ENCODE measurements at places on chromosomes 3 and 15.

GRCh38 chr3:140198242-140198641 lies 263.3 kb downstream of the CLSTN2 start:
- peak; percentile 44 for DNase-seq

DNA sequence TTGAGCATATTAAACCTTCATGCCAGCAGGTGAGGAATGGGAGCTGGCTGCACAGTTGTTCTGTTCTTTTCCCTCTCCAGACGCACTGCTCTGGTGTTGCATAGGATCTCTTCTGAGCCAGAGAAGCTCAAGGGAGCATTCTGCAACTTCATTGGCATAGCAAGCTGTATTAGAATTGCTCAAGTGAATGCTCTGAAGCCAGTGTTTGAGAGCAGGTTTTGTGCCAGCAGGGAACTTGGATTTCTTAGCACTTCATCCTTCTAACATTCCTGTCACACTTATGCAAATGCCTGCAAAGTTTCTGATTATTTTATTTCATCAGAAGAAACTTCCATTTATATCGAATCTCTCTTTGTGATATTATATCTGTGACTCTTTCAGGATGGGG lies 366.6 kb downstream of the AGBL1 start:
- DNase-seq, result no peak

DNA sequence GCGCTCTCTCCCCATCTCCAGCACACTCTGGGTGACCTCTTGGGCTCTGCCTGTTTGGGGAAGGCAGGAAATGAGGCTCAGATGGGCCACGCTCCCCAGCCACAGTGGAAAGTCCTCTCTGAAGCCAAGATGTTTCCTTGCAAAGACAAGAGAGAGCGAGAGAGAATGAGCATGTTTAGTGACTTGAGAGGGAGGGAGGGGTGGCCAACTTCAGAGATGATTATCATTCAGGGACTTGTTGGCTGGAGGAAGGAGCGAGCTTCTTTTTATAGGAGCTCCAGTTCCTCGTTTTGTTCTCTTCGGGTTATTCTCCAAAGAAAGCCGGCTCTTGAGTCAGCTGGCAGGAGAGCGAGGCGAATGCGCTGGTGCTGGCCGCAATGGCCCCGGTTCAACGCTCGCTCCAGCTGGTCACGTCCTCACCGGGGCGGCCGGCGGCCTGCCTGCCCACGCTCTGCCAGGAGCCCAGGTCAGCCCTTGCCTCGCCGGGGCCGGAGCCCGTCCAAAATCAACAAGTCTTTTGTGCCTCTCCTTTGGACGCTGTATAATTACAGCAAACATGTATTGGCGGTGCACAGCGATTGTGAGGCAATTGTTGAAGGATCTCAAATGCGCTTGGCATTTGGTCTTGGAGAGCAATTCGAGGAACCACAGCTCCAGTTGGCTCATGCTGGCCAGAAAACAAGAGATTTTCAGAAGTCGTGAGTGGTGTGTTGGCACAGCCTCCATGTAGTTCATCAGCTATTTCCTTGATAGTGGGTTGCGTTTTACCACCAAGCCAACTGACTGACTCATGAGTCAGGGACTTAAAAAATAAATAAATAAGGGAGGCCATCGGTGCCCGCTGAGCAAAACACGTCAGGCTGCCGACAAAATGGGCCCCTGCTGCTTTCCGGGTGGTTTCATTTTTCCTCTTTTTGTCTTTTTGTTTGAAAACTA lies 288.6 kb downstream of the UACA start:
- no peak for DNase-seq

DNA sequence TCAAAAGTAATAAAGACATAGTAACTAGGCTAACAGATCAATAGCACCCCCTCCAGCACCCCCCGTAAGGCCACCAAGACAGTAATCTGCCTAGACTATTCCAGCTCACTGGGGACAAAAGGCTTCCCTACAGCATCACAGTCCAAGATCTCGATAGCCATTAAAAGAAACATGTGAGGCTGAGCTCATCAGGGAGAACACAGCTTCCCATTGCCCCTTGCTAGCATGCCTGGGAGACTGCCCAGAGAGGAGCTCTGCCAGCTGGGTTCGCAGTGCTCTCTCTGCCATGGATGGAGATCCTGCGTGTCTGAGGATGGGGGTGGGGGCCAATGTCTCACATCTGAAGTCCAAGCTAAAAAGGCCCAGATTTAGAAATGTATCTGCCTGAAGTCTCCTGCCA lies 17.8 kb downstream of the LRIG1 start:
- DNase-seq, result no peak

DNA sequence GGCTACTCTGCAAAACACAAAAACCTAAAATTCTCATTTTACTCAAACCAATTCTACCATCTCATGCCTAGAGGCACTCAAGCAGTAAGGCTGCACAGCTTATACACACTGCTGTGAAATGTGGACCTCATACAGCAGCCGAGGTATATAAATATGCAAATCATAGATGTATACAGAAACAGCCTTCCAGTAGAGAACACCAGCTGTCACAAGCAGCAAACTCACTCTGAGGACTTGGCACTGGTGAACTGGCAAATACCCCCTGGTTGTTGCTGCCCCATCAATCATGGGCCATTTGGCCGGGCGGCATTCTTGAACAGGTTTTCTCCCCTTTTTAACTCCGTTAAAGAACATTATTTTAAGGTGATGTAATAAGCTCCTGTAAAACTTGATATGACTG lies 378.0 kb downstream of the LSAMP start:
- no peak for DNase-seq

DNA sequence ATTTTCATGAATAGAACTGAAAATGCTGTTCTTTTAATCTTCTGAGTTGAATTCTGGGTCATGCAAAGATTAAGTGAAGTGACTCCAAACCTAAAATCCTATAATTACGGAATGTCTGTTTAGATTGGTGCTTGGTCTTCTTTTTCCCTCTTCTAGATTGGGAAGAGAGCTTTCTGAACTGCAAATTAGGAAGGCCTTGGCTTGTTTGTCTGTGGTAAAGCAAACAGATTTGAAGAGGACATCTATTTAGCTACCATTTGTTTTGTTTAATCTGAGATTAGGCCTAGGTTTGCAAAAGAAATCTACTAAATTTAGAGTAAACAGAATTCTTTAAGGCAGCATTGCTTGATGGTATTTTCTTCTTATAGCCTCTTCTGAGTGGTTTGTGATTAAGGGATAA lies 23.5 kb downstream of the PAQR9 start:
- no peak for DNase-seq

DNA sequence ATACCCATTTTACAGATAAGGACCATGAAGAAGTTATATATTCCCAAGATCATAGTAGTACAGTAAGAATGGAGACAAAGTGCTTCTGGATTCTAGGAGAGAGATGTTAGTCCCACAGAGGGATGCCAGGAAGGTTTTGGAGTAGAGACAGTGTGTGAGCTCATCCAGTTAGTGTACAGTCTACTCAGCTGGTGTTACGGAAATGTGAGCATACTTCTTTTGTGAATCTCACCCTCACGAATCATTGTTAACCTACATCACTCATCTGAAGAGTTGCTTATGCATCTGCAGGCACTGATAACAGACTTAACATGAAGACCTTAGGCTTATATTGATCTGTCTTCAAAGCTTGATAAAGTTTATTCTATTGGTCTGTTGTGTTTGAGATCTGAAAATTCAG lies 106.6 kb upstream of the PTPRG start:
- DNase-seq, result no peak

DNA sequence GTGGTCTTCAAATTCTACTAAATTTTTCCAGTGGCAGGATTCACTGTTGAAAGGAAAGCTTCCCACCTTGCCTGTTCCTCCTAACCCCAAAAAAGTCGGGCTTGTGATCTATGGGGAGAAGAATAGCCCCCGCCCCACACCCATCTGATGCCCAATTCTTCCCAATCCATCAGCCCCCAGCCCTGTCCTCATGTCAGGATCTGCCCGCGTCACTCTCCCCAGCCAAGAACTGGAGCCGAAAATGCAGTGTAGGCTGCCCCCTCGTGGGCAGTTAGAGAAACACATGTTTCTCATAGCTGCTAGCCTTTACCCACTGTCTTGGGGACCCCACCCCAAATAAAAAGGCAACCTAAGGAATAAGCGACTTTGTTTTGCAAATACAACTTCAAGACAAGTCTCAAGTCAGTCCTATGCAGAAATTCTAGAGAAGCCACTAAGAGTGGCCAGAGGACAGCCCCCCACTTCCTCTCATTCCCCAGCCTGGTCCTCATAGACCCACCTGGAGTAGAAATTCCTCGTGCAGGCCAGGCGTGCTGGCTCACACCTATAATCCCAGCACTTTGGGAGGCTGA lies 13.0 kb upstream of the CSK start:
- DNase-seq, result peak; percentile 63

GRCh38 chr3:72332689-72333088 lies 515.6 kb downstream of the SHQ1 start:
- no peak for DNase-seq
